NCI-H748 treated with DMSO at 0.1 percent for 48 hours (cell line): ENCODE measurements at places on chromosomes 4 and X.

DNA sequence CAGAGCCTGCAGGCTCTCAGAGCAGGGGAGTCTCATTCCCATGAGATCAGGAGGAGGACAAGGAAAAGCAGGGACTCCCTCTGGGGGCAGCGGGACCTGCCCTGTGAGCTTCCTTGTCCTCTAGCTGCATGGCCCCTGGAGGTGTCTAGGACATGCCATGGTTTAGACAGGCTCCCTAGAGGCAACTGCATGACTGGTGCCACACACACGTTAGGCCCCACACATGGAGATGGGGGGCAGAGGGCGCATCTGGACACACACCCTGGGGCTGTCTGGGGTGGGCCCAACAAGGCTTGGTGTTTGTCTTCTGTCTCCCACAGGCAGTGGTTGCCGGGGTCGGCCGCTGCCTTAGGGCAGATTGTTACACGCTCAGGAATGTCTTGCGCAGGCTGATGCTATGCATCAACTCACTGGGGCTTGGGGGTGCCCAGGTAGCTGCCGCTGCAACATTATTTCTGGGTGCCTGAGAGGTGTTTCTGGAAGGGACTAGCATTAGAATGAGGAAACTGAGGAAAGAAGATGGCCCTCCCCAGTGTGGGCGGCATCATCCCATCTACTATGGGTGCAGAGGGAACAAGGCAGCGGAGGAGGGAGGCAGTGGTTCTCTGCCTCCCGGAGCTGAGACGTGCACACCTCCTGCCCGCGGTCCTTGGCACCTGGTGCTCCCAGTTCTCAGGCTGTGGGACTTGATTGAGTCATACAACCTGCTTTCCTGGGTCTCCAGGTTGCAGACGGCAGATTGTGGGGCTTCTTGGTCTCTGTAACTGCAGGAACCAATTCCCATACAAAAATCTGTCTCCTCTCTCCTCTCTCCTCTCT is 32.1 kb upstream of the GPR78 start:
- DNase-seq, result no peak

DNA sequence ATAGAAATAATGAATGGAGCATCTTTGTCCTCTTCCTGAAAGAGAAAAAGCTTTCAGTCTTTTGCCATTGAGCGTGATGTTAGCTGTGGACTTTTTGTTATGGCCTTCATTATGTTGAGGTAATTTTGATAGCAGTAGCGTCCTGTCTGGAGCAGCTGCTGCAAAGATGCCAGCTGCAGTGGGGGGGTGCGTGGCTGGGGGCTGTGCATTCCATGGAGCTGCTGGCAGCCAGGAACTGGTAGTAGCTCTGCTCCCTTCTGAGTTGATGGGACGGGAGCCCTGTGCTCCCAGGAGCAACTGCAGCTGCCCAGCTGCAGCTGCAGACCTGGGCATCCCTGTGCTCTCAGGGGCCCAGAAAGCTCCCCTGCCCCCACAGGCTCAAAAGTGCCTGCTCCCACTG is 50.4 kb downstream of the CCDC160 start:
- no peak for DNase-seq

DNA sequence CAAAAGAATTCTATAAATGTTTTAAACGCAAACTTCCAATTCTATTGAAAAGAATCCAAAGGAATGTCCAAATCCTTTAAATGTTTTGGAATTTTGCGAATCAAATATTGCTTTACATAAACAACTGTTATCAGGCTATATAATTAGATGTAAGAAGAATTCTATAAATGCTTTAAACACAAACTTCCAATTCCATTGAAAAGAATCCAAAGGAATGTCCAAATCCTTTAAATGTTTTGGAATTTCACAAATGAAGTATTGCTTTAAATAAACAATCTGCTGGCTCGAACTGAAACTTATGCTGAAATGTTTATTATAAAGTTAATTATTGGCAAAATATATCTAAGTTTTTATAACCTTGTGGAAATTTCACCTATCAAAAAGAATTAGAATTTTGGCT is 16.1 kb downstream of the DAPP1 start:
- no peak for DNase-seq

GRCh38 chrX:71171110-71171801 is 26.6 kb downstream of the NLGN3 start:
- DNase-seq, result no peak
